ENCODE measurements at places on chromosomes 2 and 18. TPM values are rescaled to one million over a fixed set of nuclear protein-coding genes. Genes with fewer than 3 reads are reported as not detected.

GRCh38 chr2:143030127-143030526 lies 99.1 kb upstream of the ARHGAP15 start:
- no peak for DNase-seq

GRCh38 chr2:217789003-217789735 lies 213.6 kb downstream of the TNS1 start:
- peak; percentile 50 for DNase-seq

GRCh38 chr18:76855594-76855993 lies 33.2 kb downstream of the ZNF236 start:
- no peak for DNase-seq

DNA sequence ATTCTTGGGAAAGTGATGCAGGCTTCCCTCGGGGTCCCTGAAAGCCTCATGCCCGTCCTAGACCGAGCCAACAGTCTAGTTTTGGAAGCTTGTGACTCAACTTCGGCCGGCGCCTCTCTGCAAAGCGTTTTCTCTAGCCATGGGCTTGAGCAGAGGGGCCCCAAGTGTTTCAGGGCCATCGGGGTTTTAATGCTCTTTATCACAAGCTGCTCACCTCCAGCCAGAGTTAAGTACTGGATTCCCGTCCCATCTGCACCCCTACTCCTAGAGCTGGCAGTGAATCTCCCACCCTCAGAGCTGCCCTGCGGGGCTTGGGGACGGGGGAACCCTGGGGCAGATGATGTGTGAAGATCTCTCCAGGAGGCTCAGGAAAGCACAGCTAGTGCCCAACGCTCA lies 7.3 kb downstream of the RAX start:
- DNase-seq, result no peak

DNA sequence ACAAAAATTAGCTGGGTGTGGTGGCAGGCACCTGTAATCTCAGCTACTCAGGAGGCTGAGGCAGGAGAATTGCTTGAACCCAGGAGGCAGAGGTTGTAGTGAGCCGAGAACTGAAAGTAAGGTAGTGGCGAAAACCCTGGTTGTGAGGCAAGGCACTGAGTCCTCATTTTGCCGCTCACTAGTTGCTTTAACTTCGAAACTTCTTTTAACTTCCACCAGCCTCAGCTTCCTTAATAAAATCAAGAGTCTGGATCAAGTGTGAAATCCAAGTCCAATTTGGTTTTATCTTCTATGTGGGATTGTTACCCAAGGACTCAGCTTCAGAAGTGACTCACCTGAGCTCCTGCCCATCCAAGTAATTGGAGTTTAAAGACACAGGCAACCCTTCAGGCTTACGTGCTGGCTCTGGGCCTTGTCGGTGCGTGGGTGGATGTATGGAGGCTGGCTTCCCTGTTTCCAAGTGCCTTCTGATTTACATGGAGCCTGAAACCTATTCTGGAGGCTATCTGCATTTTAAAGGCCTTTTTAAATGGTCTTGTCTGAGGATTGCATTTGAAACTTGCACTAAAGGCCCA lies 374.2 kb upstream of the ID2 start:
- DNase-seq, result no peak

DNA sequence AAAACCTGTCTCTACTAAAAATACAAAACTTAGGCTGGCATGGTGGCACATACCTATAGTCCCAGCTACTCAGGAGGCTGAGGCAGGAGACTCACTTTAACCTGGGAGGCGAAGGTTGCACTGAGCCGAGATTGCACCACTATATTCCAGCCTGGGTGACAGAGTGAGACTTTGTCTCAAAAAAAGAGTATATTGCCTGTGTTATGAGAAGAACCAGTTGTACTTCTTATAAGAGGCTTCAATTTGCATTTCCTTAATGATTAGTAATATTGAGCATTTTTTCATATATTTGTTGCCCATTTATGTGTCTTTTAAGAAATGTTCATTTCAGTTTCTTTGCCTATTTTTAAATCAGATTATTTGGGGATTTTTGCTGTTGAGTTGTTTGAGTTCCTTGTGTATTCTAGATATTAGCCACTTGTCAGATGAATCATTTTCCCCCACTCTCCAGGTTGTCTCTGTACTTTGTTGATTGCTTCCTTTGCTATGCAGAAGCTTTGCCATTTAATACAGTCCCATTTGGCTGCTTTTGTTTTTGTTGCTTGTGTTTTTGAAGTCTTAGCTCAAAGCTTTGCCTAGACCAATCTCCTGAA lies 75.8 kb upstream of the LRPPRC start:
- no peak for DNase-seq

DNA sequence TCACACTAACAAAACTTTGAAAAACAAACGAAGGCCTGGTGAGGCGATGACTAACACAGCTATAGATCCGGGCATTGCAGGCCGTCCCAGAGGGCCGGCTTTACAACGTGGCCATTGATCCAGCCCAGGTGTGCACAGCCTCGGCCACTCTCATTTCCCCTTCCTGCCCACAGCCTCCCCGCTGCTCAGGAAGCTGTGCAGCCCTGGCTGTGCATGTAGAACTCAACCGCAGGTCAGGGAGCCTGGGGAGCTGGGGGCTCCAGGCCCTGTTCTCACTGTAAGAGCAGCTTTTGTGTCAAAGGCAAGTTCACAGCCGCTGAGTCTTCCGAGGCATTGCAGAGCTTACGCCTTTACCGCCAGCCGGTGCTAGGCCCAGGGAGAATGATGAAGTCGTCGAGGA lies 87.2 kb downstream of the LONRF2 start:
- DNase-seq, result no peak

- no peak for DNase-seq
These were observed 10.9 kb downstream of the ALK start for GRCh38 chr2:29910465-29910864.

MAP3K20 gene
- total RNA-seq, result 37.8 TPM

CD302 gene
- total RNA-seq, result 22.5 TPM

- peak; percentile 9 for DNase-seq
These were observed 373.9 kb downstream of the SETBP1 start for GRCh38 chr18:45054636-45055035.

OSR1 gene
- 3.6 TPM for total RNA-seq

MYL12B gene
- 564 TPM for total RNA-seq

All from RPMI7951 (cell line).